Activated T-cell treated with anti-CD3 and anti-CD28 coated beads, Interleukin-2, amount 50 U/mL, for 4 hours (primary cell): ENCODE measurements at places on chromosomes 16 and 17. TPM values are rescaled to one million over a fixed set of nuclear protein-coding genes. Genes with fewer than 3 reads are reported as not detected.

GRCh38 chr16:2223942-2224486, 623 bp downstream of the E4F1 start:
- DNase-seq = no peak

DNA sequence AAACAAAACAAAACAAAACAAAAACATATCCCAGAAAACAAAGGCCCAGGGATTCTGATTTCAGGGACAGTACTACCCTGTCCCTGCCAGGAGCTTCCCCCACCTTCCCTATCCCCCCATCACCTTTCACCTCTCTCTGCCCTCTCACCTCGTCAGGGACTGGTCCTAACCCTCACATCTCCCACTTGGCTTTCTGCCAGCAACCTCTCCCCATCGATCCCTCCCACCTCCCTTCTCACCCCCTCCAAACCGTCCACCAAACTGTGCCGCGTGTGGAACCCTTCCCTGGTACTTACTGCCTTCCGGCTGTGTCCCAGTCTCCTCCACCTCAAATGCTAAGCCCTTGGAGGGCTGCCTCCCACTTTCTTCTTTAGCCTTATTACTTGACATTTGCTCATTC, 36.4 kb downstream of the TMEM186 start:
- DNase-seq = no peak

TMEM235 gene
- total RNA-seq = not detected

GRCh38 chr16:4968879-4969483, 10.9 kb downstream of the SEC14L5 start:
- no peak for DNase-seq

OTOP3 gene
- total RNA-seq = not detected

NEUROD2 gene
- not detected for total RNA-seq

PTX4 gene
- total RNA-seq = not detected

- DNase-seq = no peak
Observed at GRCh38 chr17:44206825-44207155, 7.1 kb upstream of the ATXN7L3 start.

DNA sequence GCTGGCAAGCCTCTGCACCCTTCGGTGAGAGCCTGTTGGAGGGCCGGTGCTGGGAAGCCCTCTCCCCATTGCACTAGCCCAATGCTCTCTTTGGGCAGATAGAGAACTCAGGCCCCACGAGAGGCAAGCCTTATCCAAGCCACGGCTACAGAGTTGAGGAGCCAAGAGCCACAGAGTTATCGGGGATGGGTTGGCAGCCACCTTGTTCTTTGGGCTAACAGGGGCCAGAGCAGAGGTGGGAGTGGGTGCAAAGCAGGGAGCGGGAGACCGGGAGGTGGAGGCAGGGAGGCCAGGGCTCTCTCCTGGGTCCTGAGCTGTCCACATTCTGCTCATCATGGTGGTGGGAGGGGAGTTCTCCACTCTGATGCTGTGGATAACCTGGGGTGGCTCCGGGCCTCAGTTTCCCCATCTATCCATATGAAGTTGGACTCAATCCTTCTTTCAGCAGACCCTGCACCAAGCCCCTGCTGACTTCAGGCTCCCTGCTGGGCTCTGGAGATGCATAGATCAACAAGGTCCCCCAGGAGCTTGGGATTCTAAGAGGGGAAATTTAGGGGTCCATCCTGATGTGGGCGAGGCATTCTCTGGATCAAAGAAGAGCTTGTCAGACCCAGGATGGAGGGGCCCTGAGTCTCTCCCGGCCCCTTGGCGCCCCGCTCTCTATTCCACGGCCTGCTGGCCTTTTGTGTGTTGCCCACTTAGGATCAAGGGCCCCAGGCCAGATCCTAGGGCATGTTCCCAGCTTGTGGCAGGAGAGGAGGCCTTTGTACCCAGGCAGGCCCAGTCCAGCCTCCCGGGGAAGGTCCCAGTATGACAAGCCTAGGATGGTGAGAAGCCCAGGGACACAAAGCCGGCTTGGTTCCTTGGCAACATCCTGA, 557 bp upstream of the CX3CL1 start:
- DNase-seq = no peak

ABCC6 gene
- not detected for total RNA-seq

DNA sequence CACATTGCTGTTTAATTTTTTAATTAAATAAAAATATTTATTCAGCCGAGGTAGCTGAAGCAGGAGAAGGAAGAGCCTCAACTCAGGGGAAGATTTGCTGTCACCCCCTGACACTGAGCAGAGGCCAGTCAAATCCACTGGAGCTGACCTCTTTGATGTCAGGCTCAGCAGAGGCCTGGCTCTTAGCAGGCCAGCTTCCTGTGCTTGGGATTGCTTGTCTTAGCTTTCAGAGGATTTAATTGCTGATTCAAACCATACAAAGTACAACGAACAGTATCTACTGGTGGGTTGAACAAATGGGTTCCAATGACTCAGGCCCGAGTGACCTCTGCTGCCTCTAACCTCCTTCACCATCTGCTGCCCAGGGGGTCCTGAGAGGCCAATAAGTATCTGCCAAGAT, 417.0 kb upstream of the HSBP1 start:
- no peak for DNase-seq

GRCh38 chr16:22400900-22401299, 26.5 kb upstream of the CDR2 start:
- no peak for DNase-seq

- DNase-seq = no peak
Observed at GRCh38 chr17:37607637-37608331, 1.4 kb downstream of the SYNRG start.

GRCh38 chr17:79607940-79608623, 2.8 kb downstream of the RBFOX3 start:
- DNase-seq = no peak

OR3A3 gene
- total RNA-seq = not detected

- no peak for DNase-seq
Observed at GRCh38 chr16:55489119-55489955, 10.3 kb downstream of the MMP2 start.

DNA sequence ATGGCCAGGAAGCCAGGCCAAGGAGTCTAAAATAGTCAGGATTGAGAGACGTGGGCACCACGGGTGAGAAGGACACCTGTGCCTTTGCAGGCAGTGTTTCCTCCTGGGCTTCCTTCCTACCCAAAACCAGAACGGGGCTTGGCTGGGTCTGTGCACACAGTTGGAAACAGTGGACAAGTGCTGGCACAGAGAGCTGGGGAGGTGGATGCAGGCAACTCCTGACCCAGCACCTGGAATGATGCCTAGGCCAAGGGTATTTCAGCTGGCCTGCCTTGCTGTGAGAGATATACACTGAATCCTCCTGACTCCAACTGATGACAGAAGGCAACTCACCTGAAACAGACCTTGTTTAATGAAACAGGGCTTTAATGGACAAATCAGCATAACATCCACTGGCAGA, 186.2 kb downstream of the SLC39A11 start:
- no peak for DNase-seq

MEOX1 gene
- total RNA-seq = 0.24 TPM

PRSS36 gene
- 0.40 TPM for total RNA-seq

GRCh38 chr16:28893291-28893690, 15.0 kb downstream of the ATP2A1 start:
- no peak for DNase-seq

DNA sequence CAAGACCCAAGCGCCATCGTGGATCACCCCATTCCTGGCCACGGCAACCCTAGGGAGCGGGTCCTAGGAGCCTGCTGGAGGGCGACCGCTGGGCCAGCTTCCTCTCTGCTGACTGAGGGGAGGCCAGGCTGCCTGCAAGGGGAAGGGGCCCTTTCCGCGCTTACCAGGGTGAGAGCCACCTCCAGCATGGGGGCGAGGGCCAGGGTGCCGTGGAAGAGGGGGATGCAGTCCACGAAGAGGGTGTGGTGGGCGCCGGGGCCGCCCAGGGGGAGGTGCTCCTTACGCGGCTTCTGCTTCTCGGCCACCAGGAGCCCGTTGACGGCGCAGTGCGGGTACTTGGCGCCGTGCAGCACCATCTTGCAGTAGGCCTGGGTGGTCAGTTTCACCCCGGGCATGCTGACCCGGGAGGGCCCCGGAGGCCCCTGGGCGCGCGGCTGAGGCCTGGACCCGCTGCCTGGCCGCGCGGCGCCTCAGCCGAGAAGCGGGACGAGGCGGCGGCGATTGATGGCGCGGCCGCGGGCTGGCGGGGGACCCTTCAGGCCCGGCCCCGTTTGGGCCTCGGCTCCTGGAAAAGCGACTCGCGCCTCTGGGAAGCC, 345 bp downstream of the EMC8 start:
- DNase-seq = no peak

DNA sequence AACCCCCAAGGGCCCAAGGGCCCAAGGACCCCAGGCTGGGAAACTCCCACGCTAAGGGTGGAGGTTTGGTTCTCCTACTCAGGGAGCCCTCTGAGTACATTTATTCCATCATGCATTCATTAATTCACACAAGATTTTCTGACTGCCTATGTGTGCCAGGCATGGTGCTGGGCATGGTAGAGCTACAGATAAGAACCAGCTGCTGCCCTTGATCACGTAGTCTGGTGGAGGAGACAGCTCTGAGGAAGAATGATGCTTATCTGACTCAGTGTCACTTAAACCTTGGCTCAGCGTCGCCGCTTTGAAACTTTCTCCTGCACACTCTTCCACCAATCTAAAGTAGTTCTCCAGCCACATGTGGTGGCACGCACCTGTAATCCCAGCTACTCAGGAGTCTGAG, 3.6 kb upstream of the ARL4D start:
- no peak for DNase-seq

DNA sequence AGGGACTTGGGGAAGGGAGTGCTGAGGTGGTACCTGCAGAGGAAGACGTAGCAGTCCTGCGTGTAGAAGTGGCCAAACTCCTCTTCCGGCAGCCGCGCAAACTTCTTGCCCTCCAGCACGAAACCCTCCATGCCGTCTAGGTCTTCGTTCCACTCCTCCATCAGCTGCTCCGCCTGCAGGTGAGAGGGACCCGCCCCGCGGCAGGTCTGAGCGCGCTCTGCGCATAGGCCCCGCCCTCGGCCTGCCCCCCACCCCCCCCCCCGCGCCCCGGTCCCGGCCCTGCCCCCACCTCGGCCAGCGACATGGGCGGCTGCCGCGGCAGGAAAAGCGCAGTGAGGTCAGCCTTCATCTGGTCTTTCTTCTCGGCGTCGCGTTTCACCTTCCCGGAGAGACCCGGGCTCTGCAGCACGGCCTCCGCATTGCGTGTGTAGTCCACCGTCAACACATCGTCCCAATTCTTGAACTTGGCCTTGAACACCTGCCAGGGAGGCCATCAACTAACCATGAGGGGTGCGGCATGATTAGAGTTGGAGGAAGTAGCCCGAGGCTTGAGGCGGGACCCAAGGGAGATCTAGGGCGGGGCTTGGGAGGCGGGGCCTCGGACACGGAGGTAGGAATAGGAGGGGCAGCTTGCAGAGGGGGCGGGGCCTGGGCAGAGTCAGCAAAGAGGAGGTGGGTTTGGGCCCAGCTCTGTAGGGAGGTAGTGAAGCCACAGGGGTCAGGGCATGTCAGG, 11.5 kb downstream of the FLII start:
- DNase-seq = no peak

GRCh38 chr17:44655983-44656710, at the start of gene MEIOC:
Gene MEIOC (plus strand): TSS chr17:44656468. CDS start chr17:44656614, 146 bp downstream.
- DNase-seq = no peak

DNA sequence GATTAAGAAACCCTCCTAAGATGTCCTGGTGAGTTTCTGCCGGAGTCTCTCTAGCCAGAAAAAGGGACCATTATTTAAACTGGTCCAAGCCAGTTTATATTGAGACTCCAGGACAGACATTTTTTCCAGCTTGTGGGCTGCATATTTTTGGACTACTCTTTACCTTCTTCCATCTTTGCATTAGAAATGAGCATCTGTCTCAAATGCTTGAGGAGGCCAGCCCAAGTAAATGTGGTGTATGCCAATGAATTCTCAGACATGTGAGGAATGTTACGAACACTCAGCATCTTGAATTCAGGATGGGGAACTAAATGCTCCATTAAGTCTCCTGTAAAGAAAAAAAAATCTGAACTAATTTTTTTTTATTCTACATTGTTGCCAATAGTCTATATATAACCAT, 18.4 kb downstream of the TUBD1 start:
- no peak for DNase-seq

DNA sequence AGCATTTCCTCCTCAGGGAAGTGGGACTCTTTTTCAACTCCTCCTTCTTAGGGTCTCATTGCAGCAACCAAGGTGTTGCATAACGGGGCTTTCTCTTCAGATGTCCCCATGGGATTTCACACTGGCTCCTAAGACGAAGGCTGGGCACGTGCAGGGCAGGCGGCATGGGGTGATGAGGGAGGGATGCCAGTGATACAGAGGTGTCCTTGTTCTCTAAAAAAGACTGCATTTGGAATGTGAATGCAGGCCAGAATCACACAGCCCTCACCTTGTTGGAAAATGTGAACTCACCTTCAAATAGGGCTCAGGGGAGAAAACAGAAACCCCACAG, 105.6 kb downstream of the XYLT1 start:
- DNase-seq = no peak

DNA sequence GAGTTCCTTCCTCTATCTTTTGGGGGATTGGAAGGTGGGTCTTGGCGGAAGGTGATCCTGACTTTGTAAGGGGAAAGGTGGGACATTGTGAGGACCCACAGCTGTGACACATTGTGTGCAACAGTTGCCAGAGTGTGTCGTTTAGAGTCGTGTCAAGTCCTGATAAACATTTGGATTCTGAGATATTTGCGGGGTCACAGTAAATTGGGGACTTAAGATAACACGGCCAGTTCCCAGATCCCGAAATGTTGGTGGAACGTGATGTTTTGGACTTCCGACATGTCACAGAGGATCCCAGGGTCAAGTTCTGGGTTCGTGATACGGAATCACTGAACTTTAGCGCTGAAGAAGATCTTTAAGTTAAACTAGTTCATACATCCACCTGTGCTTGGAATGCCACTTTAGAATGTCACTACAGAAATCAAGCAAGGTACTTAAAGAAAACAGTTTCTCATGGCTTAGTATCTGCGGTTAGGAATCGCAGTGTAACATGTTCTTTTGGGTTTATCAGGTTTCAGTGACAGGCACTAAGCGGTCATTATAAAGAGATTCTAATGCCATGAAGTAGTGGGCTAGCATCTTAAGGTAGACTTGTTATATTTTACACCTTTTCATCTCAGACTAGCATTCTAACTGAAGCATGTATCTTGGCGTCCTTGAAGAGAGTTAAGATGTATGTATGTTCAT, 815 bp downstream of the ATAD5 start:
- DNase-seq = no peak

DNA sequence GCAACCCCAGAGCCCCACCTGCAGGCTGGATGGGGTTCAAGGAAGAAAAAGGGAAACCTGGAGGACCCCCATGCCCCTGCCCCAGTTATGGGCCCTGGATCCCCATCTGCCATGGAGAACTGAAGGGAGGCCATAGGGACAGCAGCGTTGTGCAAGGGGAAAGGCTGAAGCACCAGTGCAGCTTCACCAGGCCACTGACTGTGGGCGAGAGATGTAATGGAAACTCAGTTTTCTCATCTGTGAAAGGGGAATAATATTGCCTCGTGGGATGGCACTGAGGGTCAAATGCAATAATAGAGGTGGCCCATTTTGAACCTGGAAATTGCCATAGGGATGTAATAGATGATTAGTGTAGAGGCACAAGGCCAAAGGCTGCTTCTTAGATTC, 9.9 kb upstream of the TSPOAP1 start:
- no peak for DNase-seq

DLX4 gene
- 1.1 TPM for total RNA-seq

DNA sequence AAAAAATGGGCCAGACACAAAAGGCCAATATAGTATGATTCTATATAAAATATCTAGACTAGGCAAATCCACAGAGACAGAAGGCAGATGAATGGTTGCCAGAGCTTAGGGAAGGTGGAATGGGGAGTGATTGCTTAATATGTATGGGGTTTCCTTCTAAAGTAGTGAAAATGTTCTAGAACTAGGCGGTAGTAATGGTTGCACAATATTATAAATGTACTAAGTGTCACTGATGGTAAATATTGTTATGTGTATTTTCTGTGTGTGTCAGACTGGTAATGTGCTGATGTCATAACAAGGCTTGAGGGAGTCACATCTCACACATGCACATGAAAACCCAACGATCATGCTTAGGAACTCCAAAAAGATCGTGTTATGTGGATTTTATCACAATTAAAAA, 106.9 kb upstream of the SIAH1 start:
- no peak for DNase-seq
